Esophagus squamous epithelium (tissue), 5 donors: ENCODE measurements at places on chromosomes 1 and 21.

DNA sequence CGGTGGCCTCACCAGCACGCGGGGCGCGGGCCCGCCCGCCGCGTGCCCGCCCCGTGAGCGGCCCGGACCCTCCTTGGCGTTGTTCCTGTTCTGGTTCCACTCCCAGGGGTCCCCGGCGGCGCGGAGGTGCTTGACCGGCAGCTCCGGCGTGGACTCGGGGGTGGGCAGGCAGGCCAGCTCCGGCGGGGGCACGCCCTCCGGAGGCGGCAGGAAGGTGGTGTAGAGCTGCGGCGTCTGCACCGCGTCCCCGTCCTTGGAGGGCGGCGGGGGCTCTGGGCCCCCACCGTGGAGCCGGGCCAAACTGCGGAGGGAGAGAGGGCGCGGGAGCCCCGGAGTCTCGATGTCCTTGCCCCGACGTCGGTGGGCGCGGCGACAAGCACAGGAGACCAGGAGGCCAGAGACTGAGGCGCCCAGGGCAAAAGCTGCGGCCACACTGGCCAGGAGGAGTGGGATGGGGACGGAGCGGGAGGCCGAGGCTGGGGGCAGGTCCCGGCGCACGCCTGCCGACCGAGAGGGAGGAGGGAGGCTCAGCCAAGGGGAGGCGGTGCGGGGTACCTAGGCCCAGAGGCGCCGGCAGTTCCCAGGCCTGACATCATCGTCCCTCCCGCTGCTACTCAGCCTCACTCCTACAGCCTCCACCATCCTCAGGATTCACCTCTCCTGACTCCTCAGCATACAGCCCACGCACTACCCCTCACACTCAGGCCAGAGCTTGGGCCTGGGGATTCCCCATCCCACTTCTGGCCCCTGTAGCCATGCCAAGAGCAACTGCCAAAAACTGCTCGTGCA is 13.2 kb downstream of the SEMA6C start:
- H3K4me1 ChIP-seq = no peaks in the 10 kb centered on the region
- peaks cover 21% of the 10 kb centered on the region for H3K36me3 ChIP-seq
- H3K27me3 ChIP-seq = no peaks in the 10 kb centered on the region
- no peak for DNase-seq
- H3K27ac ChIP-seq = no peak overlapping the region

DNA sequence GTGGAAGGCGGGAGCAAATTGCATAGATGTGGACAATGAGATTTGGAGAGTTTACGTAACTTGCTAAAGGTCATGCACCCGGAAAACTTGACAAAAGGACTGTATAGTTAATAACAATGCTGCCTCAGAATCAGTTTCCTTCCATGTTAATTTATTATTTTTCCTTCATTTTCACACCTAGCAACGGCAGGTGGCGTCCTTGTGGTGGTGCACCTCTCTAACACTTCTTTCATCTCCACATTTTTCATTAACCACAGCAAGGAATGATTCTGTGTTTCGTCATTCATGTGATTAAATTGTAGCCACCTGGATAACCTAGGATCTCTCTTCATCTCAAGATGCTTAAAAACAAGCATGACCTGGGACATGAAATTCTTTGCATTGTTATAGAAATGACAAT is 2133.0 kb downstream of the NCAM2 start:
- DNase-seq = no peak
- no peak overlapping the region for H3K27ac ChIP-seq
- no peaks in the 10 kb centered on the region for H3K27me3 ChIP-seq
- no peaks in the 10 kb centered on the region for H3K36me3 ChIP-seq
- no peak overlapping the region for H3K4me3 ChIP-seq
- no peaks in the 10 kb centered on the region for H3K4me1 ChIP-seq

DNA sequence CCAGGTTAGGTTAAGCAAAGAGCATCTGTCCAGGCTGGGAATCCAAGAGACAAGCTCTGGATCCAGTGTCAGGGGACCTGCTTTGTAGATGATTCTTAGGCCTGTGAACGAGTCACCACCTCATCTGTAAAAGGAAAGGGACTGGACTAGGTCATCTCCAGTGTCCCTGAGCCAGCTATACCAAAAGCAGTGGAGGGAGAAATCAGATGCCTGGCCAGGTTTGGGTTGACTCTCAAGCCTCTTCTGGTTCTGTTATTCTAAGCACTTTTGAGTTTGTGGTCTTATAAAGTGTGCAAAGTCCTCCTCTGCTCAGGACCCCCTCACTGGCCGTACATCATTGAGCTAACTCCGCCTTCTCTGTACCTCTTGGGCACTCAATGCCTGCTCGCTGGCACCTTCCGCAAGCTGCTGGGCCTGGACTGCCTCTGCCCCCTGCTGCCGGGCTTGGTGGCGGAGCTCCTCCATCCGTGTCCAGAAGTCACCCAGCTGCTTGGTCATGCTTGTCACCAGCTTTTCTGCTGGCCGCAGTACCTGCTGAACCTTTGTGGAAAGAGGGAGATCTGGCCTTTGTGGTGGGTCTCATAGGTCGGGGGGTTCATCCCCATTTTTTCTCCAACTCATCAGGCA is 33.6 kb downstream of the CAMK1G start:
- H3K27me3 ChIP-seq = no peaks in the 10 kb centered on the region
- H3K4me1 ChIP-seq = no peaks in the 10 kb centered on the region
- no peak overlapping the region for H3K4me3 ChIP-seq
- H3K27ac ChIP-seq = no peak overlapping the region
- H3K36me3 ChIP-seq = peaks cover 59% of the 10 kb centered on the region

DNA sequence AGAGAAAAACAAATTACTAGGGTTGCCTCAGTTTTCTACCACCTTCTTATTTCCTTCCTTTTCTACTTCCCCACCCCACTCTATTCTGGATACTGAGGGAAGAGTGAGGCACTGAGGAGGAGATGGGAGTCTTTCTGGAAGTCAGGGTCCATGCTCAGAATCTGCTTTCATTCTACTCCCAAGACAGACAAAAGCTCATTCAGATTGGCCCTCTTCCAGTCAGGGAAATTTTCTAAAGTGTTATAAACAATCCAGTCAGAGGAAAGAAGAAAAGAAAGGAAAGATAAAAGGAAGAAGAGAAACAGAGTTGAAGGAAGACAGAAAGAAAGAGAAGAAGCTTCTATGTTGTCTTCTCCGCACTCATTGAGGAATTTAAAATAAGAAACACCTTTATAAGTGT is 228.6 kb downstream of the COP1 start:
- H3K27me3 ChIP-seq = no peaks in the 10 kb centered on the region
- no peaks in the 10 kb centered on the region for H3K4me1 ChIP-seq
- DNase-seq = no peak

DNA sequence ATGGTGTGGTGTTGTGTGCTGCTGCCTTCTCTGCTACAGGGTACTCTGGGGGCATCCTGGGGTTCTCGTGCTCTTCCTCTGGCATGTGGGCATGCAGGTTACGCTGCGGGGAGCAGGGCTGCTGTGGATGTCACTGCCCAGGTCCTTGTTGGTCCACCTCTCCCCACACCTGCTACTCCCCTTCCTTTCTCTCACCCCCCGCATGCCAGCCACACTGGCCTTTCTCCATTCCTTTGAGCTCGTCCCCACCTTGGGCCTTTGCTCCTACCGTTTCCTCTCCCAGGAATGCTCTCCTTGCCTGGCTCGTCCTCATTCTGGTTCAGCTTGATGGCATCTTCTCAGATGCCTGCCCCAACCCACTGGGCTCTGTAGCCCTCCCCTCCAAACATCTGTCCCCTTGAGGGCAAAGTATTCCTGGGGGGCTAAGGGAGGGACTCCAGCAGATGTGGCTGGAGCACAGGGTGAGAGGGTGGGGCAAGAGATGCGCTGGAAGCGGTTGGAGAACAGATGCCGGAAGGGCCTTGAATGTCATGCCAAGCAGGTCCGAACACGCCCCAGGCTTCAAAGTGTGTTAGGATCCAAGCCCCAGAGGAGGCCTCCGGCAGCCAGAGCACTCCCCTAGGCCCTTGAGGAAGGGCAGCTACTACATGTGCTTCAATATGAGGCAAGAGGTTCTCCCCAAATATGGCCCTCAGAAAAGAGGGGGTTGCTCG is 23.4 kb downstream of the DMRTB1 start:
- H3K27ac ChIP-seq = no peak overlapping the region
- H3K27me3 ChIP-seq = no peaks in the 10 kb centered on the region
- peaks cover 6% of the 10 kb centered on the region for H3K4me1 ChIP-seq
- H3K36me3 ChIP-seq = no peaks in the 10 kb centered on the region

- no peaks in the 10 kb centered on the region for H3K36me3 ChIP-seq
- no peak for DNase-seq
- no peak overlapping the region for H3K4me3 ChIP-seq
- no peaks in the 10 kb centered on the region for H3K27me3 ChIP-seq
Measured at GRCh38 chr1:223276029-223276428, 87.9 kb downstream of the SUSD4 start.

GRCh38 chr1:159132271-159132881 is 39.0 kb upstream of the CADM3 start:
- no peak overlapping the region for H3K4me3 ChIP-seq
- peak; percentile 5 for DNase-seq
- H3K27ac ChIP-seq = no peak overlapping the region
- H3K4me1 ChIP-seq = no peaks in the 10 kb centered on the region

GRCh38 chr1:194968916-194969315 is 1639.3 kb downstream of the KCNT2 start:
- no peak overlapping the region for H3K27ac ChIP-seq
- H3K27me3 ChIP-seq = no peaks in the 10 kb centered on the region
- no peak for DNase-seq
- no peak overlapping the region for H3K4me3 ChIP-seq
- no peaks in the 10 kb centered on the region for H3K4me1 ChIP-seq
